ENCODE measurements at places on chromosomes 3 and 15.

- no peak for DNase-seq
Observed at GRCh38 chr15:70210076-70210475, 112.4 kb upstream of the TLE3 start.

DNA sequence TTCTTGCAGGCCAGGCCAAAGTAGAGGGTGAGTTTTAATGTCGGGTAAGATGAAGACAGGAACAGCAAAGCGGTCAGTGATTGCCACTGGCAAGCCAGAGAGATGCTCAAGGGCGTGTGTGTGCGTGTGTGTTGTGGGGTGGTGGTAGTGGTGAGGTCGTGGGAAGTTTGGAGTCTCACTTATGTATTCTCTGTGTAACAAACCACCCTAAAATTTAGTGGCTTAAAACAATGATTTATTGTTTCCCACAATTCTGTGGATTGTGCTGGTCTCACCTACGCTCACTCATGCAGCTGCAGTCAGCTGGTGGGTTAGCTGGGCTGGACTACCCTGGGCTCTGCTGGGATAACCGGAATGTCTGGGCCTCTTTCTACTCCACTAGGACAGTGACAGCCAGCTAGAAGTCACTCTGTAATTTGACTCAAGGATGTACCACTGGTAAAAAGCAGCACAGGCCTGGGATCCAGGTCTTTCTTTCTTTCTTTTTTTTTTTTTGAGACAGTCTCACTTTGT lies 50.9 kb upstream of the BHLHE40 start:
- DNase-seq, result no peak

DNA sequence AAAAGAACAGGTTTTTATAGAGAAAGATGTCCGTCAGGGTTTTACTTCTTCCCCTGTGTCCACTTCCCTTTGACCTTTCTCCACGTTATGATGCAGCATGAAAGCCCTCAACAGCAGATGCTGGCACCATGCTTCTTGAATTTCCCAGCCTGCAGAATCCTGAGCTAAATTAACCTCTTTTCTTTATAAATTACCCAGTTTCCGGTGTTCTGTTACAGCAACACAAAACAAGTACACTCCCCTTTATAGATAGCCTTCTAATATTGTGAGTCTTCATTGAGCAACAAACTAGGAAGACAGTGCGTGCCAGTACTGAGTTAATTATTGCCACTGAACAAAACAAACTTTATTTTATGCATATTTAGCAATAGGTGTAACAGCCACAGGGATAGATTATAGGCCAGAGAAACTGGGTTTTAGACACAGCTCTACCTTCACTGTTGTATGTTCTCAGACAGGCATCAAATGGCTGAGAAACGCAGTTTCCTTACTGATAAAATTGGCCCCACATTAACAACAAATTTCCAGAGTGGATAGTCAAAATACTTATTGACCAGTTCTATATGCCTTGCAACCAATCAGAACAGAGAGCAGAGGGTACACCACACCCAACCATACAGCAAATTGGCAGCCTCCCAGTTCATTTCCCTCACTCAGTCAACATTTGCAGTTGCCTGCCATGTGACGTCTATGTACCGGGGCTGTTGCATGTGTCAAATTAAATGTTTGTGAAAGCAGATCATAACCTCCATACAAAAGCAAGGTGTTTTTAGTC lies 14.4 kb upstream of the TBL1XR1 start:
- DNase-seq, result no peak

GRCh38 chr3:21484828-21485144 lies 266.2 kb downstream of the ZNF385D start:
- DNase-seq, result no peak

DNA sequence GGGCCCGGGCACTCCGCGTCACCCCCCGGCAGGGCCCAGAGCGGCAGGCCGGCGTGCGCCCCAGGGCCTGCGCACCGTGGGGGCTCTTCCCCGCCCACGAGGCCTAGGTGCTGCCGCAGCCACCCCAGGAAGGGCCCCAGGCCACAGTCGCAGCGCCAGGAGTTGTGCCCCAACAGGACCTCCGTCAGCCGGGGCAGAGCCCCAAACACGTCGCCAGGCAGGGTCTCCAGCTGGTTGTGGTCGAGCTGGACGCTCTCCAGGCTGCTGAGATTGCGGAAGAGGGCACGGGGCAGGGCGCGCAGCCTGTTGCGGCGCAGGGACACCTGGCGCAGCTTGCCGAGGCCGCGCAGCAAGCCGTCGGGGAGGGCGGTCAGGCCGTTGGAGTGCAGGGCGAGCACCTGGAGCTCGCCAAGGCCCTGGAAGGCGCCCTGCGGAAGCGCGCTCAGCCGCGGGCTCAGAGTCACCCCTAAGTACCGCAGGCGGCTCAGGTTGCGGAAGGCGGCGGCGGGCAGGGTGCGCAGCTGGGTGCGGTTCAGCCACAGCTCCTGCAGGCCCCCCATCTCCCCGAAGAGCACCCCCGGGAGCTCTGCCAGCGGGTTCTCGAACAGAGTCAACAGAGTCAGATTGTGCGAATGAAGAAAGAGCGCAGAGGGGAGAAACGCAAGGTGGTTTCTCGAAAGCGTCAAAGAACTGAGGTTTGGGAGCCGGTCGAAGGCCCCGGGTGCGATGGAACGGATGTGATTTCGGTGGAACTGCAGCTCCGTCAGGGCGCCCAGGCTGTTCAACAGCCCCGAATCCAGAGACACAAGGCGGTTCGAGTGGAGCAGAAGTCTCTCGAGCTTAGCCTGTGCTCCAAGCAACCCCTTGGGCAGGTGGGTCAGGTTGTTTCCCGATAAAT lies 2.0 kb downstream of the GP5 start:
- DNase-seq, result no peak

GRCh38 chr3:13224967-13225366 lies 151.7 kb upstream of the IQSEC1 start:
- no peak for DNase-seq

DNA sequence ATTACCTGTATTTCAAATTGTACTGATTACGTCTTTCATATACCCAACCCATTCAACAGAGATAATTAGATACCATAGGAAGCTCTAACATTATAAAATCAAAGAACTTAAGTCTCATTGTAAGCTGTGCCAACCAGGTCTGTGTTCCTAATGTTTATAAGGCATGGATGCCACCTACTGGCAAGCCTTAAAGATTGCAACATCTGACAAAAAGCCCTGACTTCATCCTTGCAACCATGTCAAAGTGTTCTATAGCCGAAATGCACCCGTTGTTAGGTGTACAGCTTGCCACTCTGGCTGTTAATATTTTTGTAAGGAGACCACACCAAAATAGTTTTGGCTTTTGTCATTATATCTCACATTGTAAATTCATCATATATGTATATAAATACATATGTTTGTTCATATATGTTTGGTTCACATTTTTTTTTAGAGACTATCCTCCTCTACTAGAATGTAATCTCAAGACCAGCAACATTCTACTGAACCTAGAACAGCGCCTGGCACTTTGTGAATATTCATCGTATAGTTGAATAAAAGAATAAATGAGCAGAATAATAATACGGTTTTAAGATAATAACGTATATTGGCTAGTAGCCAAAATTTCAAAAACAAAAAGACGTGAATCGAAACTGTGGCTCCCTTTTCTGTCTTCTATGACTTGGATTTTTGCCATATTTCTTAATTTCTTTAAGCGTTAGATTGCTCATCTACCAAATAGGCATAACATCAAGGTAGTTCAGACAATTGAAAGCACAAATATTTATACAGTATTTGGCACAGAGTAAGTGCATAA lies 258.1 kb downstream of the TBL1XR1 start:
- DNase-seq, result peak; percentile 84

DNA sequence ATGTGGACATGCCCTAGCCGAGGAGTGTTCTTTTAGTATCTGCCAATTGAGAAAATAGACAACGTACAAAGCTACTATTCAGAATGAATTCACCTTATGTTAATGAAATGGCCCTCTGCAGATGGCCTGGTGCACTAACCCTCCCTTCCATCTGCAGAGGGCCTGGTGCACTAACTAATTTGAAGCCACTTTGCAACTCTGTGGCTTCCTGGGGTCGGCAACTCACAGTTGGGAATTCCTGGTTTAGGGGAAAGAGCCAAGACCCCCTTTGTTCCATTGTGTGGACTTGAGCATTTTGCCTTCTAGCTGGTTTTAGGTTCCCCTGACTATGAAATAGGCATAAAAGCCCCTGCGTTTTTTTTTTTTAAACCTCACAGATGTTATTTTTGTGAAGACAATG lies 204.3 kb upstream of the UBE3A start:
- no peak for DNase-seq

GRCh38 chr15:68252925-68253534 lies 23.5 kb upstream of the CLN6 start:
- DNase-seq, result peak; percentile 88

DNA sequence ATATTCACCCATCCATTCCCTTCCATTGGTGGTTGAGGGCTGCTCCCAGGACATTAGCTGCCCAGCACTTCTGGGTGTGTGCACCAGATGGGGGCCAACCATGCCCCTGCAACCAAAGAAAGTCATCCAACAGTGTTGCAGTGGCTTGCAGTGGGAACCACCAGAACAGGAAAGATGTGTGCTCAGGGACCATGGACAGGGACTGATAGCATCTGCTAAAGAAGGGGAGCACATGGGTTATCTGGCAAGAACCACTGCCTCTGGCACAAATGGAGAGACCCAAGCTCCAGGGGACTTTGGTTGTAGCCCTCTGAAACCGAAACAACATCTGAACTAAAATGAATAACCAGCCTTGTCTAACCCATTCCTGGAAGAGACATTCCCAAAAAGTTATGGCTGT lies 8.1 kb downstream of the DCLK3 start:
- no peak for DNase-seq

- peak; percentile 71 for DNase-seq
Observed at GRCh38 chr3:62188681-62189375, 184.5 kb downstream of the FEZF2 start.

GRCh38 chr15:77474310-77474988 lies 53.8 kb downstream of the HMG20A start:
- no peak for DNase-seq

GRCh38 chr3:17808994-17809393 lies 66.6 kb upstream of the TBC1D5 start:
- DNase-seq, result no peak

DNA sequence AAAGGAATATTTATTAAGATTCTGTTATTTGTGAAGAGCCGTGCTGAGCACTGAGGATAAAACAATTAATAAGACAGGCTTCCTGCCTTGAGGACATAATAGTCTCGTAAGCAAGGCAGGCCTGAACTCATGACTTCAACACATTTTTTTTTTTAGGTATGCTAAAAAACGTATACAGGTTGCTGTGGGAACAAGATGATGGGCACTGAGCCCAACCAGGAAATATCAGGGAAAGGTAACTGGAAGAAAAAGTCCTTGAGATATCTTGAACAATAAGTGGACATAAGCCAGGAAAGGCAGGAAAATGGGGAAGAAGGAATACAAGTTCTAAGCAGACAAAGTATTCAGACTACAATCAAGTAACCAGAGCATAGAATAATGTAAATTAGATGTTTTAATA lies 26.1 kb downstream of the CERS3 start:
- no peak for DNase-seq

DNA sequence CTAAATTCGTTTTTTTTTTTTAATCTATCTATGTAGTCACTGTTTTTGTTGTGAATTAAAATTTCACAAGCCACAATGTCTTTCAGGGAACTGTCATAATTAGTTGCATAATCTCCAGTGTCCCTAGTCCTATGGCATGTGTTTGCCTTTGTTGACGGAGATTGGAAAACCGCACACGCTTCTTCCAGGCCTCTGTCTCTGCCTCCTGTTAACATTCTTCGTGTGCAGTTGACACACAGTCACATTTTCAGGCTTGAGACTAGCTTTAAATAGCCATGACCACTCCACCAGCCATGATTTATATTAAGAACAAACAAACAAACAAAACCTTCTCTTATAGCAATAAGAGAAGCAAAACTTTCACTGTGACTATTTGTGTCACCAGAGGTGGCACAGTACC lies 139.8 kb downstream of the DUT start:
- DNase-seq, result no peak

DNA sequence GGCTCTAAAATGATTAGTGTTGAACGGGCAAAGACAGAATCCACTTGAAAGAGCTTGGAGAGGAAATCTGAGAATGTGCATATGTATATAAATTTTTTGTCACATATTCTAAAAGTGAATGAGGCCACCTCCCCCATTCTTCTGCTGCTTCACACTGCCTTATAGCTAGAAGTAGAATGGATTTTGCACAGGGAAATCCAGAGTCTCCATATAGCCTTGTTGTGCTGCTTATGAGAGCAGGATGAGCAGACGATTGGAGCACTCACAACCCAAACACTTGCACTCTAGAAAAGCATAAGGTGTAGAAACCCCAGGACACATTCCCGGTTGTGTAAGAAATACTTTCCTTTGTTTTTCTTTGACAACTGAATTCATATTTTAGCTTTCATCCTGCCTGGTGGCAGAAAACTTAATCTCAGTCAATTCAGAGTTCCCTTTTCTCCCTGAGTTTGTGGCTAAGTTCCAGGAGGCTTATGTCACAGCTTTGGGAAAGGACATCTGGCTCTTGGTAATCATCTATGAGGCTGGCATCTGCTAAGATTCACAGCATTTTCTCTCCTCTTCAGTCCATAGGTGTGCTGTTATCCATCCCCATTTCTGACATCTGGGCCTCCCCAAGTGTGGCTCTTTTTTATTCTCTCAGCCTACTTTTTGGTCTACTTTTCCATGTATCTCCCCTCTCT lies 188.4 kb upstream of the PFN2 start:
- no peak for DNase-seq

DNA sequence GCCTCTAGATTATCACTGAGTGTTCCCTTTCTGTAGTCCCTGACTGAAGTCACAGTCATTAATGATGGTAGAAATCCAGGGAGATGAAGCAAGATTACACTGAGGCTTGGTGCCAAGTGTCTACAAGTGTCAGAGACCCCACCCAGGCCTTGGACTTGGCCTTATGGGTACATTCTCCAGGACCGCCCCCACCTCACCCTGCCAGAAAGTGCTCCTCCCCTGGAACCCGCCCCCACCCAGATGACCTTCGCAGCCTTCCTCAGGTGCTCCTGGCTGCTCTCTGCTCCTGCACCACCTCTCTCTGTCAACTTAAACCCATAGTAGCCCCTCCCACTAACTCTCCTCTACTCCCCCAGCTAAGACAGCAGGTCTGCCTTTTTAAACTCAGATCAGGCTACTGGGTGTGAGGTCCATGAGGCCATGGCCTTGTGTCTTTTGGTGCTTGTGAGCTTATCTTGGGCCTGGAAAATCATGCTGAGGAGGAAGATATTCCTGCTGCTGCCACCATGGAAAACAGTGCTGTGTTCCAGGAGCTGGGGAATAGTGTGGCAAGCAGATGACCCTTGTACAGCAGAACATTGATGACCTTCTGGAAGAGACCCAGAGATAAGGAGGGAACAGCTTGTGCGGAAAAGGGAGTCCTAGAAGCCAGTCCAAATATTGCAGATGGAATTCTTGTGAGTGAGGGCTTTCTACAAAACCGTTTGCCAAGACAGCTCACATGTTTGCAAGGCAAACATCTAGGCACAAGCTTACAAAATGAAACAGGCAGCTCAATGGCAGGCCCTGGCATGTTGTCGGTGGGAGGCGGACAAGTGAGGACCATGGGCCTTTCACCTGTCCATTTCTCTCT lies 40.3 kb upstream of the NDUFB4 start:
- DNase-seq, result no peak

GRCh38 chr3:114624571-114625181 lies 330.8 kb downstream of the TIGIT start:
- no peak for DNase-seq

Measured in MM.1S (cell line).